ENCODE measurements at places on chromosomes 1 and 21. TPM values are rescaled to one million over a fixed set of nuclear protein-coding genes. Genes with fewer than 3 reads are reported as not detected.

The CRYZL1 gene
- 51.9 TPM for total RNA-seq

The OR6N1 gene
- not detected for total RNA-seq

The SELE gene
- 0.23 TPM for total RNA-seq

The UBL4B gene
- total RNA-seq = not detected

The BRINP3 gene
- 117 TPM for total RNA-seq

The PRKCZ gene
- total RNA-seq = 77.3 TPM

The C1orf35 gene
- 6.5 TPM for total RNA-seq

The SERTAD4 gene
- total RNA-seq = 26.8 TPM

The RNPEP gene
- total RNA-seq = 12.2 TPM

The DFFA gene
- 31.8 TPM for total RNA-seq

The FAM177B gene
- 0.23 TPM for total RNA-seq

The PTPRF gene
- 101 TPM for total RNA-seq

The TDRD5 gene
- 4.6 TPM for total RNA-seq

The CLEC20A gene
- not detected for total RNA-seq

Measured in diencephalon (tissue), 1 donor.